Renal cortex interstitium (tissue), 15 donors: ENCODE measurements at places on chromosomes 7 and 10. TPM values are rescaled to one million over a fixed set of nuclear protein-coding genes. Genes with fewer than 3 reads are reported as not detected.

DNA sequence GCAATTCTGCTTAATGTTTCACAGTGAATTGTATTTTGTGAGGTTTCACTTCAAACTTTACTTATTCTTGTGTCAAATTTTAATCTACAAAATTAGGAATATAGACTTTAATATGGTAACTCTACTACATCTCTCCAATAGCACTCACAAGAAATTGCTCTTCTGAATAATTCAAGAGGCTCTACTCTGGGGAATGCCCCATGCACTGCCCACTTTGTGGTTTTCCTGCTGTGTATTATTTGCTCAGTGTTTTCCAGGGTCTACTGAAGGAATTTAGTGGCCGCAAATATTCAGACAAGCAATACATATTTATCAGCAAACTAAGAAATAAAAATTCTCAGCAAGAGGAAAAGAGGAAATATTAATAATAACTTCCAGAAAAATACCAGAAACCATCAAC, 611.4 kb downstream of the TNS3 start:
- DNase-seq: no peak

- DNase-seq: no peak
These were observed 31.2 kb downstream of the BAIAP2L1 start for GRCh38 chr7:98369726-98370125.

DNA sequence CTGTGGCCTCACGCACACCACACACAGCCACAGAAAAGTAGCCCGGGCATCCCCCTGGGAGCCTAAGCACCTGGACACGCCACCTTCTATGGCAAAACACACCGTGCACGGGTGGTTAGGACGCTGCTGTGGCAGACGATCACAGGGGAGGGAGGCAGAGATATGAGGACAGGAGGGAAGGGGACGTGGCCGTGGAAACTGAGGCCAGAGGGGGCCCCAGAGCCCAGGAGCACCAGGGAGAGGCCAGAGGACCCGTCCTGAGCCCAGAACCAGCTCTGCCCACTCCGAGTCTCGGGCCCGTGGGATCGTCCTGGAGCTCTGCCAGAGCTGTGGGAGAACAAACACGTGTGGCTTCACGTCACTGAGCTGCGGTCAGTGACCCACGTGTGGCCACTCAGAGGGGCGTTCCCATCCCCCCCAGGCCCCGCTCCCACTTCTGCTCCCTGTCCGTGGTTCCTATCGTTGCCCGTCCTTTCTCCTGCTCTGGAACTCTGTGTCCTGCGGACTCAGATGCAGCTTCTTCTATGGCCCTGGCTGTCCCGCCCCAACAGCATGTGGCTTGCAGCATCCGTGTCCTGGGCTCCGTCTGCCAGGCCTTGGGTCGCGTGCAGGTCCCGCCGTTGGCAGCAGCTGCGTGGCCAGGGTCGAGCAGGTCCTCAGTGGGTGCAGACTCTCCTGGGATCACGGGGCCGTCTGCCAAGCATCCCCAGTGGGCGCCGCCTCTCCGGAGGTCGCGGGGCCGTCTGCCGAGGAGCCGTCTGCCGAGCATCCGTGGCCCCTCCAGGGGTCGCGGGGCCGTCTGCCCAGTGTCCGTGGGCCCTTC, 31.0 kb downstream of the GET4 start:
- DNase-seq: no peak

DNA sequence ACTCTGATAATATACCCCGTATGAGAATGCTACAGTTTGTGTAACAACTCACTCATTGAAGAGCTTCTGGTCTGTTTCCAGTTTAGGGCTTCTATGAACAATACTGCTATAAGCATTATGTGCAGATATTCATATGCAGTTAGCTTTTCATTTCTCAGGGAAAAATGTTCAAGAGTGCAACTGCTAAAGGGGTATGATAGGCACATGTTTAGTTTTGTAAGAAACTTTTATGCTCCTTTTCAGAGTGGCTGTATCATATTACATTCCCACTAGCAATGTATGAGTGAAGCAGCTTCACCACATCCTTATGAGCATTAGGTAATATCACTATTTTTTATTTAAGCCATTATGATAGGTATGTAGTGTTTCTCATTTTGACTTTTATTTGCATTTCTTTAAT, 182.6 kb upstream of the CXCL12 start:
- DNase-seq: no peak

DNA sequence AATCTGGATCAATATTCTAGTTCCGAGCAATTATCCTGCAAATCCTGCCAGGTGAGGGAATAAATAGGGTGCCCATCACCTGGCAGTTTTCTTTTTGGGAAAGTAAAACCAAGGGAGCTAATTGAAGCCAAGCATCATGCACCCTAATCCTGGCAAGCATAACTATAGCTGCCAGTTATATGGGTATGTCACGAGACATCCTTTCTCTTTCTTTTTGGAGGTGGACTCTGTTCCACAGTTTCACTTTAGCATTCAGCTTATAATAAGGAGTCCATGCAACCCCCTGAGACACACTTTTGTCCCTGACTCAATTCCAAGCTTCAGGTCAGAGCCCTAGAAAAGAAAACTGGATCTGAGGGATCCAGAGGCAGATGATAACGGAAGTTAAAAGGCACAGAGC, 222.5 kb downstream of the PHF14 start:
- no peak for DNase-seq

DNA sequence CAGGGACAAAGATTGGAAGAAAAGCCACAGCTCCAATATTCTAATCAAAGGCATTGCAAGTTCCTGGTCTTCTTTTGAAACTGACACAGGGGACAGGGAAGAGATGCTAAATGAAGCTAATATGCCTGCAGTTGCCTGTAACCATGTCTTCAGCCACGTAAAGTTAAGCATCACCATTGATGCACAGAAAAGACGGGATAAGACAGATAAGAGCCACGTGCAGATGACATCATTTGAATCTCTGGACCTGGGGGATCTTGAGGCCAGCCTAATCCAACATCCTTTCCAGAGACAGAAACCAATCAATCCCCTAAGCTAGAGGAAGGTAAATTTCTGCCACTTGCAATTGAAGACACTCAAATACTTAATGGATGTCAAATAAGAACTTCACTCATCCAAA, 93.4 kb downstream of the PIP4K2A start:
- no peak for DNase-seq

DNA sequence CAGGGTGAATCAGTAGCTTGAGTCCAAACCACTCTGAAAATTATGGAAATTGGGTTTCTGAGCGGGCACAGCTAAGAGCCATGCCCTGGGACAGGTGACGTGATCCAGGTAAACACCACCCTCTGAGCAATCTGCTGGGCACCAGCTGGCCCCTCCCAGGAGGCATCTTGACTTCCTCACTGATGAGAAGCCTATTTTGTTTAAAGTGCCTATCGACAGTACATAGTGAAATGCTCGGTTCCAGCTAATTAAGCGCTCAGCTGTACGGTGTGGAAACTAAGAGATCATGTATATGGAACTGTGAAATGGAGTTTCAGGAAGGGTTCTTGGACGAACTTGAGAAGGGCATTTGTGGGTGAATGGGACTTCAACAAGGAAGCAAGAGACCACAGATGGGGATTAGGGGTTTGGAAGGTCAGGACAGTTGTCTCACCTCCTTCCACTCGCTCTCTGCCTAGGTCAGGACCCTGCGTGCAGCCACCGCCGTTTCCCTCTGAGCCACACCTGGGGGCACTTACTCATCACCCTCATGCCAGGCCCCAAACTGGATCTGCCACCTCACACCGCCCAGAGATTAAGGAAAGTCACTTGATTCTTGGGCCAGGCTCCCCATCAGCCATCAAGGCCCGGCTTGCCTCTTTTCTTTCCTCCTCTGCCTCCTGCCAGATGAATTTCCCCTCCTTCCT, 3.2 kb downstream of the ITPRIP start:
- no peak for DNase-seq

DNA sequence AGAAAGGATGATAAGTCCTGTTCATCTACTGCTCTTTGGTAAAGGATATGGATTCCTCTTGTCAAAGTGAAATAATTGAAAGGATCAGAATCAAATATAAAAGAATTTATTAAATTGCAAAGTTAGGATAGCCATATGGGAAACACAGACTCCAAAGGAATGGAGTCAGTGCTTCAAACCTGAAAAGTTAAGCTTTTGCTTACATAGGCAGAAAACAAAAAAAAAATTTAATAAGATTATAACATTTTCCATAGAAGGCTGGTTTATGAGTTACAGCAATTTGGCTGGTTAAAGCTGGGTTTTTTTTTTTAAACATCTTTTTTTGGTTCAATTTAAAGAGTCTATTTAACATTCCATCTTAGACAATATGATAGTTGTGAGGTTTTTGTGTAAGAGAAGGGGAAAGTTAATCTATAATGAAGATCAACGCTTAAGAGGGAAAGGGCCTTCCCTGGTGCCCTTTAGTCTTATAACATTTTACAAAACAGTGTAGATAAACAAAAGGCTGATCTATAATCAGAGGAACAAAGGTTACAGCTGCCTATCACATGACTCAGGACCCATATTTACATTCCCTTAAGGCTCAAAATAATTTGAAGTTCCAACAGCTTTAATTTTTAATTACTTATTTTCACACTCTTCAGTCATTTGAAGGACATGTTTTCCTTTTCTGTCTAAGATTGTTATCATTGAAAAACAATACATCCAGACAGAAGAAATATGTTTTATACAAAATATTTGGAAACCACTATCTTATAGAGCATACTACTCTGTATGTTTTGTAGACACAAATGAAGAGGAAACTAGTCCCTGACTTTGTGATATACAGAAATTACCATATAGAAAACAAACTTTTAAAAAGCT, 234.3 kb upstream of the MBL2 start:
- no peak for DNase-seq

DNA sequence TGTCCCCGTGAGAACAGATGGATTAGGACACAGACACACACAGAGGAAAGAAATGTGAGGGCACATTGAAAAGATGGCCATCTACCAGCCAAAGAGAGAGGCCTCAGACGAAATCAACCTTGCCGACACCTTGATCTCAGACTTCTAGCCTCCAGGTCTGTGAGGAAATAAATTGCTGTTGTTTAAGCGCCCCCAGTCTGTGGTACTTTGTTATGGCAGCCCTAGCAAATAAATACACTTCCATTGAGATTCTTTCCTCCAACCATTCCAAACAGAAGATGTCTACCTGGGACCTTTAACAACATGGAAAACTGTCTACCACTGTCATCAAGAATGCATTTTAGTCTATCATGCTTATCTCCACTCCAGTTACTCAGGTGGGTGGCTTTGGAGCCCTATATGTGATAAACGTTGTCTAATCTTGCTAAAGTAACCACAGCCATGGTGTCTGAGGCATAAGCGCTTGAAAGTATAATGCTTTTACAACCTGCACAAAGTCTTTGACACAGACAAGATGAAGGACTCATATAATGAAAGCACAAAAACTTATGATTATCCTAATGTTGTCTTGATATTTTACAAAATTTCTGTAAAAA, 244.3 kb downstream of the MTERF1 start:
- DNase-seq: no peak

DNA sequence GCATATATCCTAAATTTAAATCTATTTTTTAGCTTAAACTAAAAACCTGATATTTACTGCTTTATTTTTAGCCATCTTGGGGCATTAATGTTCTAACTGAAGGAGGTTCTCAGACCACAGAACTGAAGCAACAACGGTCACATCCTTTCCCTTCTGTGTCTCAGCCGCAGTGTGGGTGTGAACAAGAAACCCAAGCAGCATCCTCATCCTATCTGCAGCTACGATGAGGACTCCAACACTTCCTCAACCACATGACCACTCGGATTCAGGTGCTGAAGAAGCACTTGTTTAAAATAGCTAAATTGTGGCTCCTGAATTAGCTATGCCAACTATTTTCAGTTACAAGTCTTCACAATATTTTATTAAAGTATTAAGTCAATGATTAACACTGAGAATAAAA, 5.3 kb downstream of the ESYT2 start:
- no peak for DNase-seq

- no peak for DNase-seq
These were observed 139.0 kb upstream of the GDF10 start for GRCh38 chr10:47160967-47161366.

- no peak for DNase-seq
These were observed 651.5 kb downstream of the LRMDA start for GRCh38 chr10:76082956-76083355.

DNA sequence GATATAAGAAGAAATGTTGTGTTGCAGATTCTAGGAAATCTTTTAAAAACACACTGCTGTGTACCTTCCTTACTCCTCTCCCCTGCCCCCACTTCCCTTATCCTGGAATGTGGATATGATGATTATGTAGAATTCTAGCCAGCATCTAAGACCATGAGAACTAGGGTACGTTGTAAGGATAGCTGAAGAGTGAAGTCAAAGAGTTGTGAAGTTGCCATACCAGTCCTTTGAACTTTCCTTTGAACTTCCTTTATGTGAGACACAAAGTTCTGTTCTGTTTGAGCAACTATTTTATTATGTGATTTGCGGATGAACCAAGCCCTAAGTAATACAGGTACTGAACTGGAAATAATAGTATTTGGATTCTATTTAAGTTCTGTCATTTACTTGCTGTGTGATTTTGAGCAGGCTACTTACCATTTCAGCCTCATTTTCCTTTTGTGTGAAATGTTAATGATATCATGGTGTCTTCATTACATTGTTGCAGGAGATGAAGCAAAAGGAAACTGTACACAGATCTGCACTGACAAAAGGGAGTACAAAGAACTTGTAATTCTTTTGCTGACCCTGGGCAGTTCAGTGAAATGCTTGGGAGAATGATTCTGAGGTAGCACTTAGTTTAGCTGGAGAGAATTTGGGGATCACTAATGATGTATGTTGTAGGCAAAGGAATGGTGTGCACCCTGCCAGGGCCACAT, 31.4 kb downstream of the RPA3 start:
- DNase-seq: no peak

GRCh38 chr7:112833082-112833481, 42.9 kb upstream of the TMEM168 start:
- DNase-seq: no peak

- DNase-seq: no peak
These were observed 49.6 kb downstream of the SYPL1 start for GRCh38 chr7:106062521-106062931.

GRCh38 chr7:67765481-67766175, 769.0 kb downstream of the TYW1 start:
- DNase-seq: no peak

SEMA3A gene
- 10.8 TPM for polyA plus RNA-seq

SHTN1 gene
- 25.6 TPM for polyA plus RNA-seq

SFTPD gene
- 2.1 TPM for polyA plus RNA-seq

ABCB1 gene
- 26.8 TPM for polyA plus RNA-seq

KCTD7 gene
- 22.5 TPM for polyA plus RNA-seq

EPO gene
- polyA plus RNA-seq: 0.14 TPM

ZNF518A gene
- 48.0 TPM for polyA plus RNA-seq

ACHE gene
- 3.4 TPM for polyA plus RNA-seq

SSBP1 gene
- polyA plus RNA-seq: 136 TPM

CISD1 gene
- 53.4 TPM for polyA plus RNA-seq
